ENCODE measurements at places on chromosomes 11 and 22. TPM values are rescaled to one million over a fixed set of nuclear protein-coding genes. Genes with fewer than 3 reads are reported as not detected.
A peak's percentile ranks its signal among the peaks of the same experiment; 100 is the strongest.

Gene UPK3A
- total RNA-seq, result not detected

Gene RBMXL2
- total RNA-seq, result not detected

Gene SMC1B
- not detected for total RNA-seq

Gene LMO1
- total RNA-seq, result 0.50 TPM

Gene BEST1
- 5.0 TPM for total RNA-seq

Gene LDHAL6A
- not detected for total RNA-seq

Gene MMP8
- total RNA-seq, result 0.23 TPM

Gene GP1BB
- total RNA-seq, result 2.7 TPM

DNA sequence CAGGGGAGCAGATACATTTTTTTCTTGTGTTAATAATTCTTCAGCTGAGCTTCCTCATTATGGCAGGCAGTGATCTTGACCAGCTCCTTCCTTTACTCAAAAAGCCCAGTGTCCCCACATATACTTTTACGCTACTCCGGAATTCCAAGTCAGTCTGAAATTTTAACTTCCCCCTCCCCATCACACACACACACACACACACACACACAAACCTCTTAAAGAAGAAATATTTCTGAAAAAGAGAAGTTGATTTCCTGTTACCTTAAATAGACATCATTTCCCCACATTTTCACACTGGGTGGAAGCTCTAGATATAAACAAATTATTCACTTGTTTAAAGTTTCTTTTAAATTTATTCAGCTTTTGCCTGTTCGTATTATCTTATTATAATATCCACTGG is 113.9 kb downstream of the DBX1 start:
- no peak for DNase-seq
- peaks cover 31% of the 10 kb centered on the region for H3K4me1 ChIP-seq
- H3K27me3 ChIP-seq, result no peaks in the 10 kb centered on the region
- no peak overlapping the region for H3K27ac ChIP-seq
- H3K36me3 ChIP-seq, result peaks cover 48% of the 10 kb centered on the region

GRCh38 chr11:99773646-99774045 is 752.9 kb downstream of the CNTN5 start:
- no peak overlapping the region for H3K27ac ChIP-seq
- no peak overlapping the region for H3K4me3 ChIP-seq
- H3K27me3 ChIP-seq, result no peaks in the 10 kb centered on the region
- H3K4me1 ChIP-seq, result no peaks in the 10 kb centered on the region

DNA sequence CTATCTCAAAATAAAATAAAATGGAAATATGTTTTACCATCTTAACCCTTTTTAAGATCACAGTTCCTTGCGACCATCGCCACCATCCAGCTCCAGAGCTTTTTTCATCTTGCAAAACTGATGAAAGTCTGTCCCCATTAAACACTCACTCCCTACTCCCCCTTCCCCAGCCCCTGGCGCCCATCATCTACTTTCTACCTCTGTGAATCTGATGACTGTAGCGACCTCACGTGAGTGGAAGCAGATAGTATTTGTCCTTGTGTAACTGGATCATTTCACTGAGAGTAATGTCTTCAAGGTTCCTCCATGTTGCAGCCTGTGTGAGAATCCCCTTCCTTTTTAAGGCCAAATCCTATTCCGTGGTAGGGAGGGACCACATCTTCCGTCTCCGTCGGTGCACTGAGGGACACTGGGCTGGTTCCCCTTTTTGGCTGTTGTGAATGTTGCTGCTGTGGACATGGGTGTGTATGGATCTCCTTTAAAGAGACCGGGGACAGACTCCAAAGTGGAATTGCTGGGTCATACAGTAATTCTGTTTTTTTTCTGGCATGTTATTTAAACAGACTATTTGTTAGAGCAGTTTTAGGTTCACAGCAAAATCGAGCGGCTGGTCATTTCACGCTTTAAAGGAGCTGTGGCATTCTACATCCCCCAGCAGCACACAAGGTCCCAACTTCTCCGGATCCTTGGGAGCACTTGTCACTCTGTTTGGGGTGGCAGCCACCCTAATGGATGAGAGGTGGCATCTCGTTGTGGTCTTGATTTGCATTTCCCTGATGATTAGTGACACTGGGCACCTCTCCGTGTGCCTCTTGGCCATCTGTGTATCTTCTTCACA is 120.0 kb downstream of the KCNQ1 start:
- H3K4me3 ChIP-seq, result no peak overlapping the region
- no peak overlapping the region for H3K27ac ChIP-seq
- H3K4me1 ChIP-seq, result no peaks in the 10 kb centered on the region
- DNase-seq, result no peak

- DNase-seq, result no peak
- H3K4me3 ChIP-seq, result no peak overlapping the region
- peaks cover 36% of the 10 kb centered on the region for H3K4me1 ChIP-seq
- H3K36me3 ChIP-seq, result no peaks in the 10 kb centered on the region
Measured at GRCh38 chr22:25406510-25407210, 157.8 kb upstream of the GRK3 start.

DNA sequence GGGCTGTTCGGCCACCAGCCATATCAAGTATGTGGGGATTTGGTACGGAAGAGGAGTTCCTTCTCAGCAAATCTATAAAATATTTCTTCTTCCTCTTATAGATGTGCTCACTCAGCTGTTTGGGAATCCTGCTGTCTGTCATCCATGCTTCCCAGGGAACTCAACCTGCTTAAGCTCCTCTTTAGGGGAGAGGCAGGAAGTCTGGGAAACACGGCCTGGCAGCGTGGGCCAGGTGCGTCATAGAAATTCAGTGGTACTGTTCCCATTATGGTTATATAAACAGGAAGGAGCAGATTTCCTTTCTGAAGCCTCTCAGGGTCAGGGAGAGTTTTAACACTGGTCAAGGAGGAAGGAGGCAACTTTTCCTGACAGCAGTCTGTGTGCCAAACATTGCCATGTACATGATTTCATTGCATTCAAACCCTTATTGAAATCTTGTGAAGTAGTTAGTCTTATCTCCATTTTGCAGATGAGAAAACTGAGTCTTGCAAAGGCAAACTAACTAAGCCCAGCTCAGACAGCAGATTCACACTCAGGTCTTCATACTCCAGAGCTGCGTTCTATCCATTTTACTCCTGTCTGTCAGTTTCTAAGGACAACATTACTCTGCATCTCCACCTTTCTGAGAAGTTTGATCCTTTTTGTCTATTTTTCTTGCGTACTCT is 35.4 kb upstream of the AMOTL1 start:
- H3K27ac ChIP-seq, result peak overlapping the region; percentile 49
- no peaks in the 10 kb centered on the region for H3K27me3 ChIP-seq
- H3K4me3 ChIP-seq, result no peak overlapping the region
- peak; percentile 90 for DNase-seq
- H3K4me1 ChIP-seq, result peaks cover 45% of the 10 kb centered on the region
- no peaks in the 10 kb centered on the region for H3K36me3 ChIP-seq

- no peaks in the 10 kb centered on the region for H3K27me3 ChIP-seq
- H3K4me3 ChIP-seq, result no peak overlapping the region
- peaks cover 15% of the 10 kb centered on the region for H3K36me3 ChIP-seq
- H3K4me1 ChIP-seq, result no peaks in the 10 kb centered on the region
- no peak for DNase-seq
Measured at GRCh38 chr22:47175151-47176025, 412.9 kb downstream of the TBC1D22A start.

GRCh38 chr11:5229356-5229755 is 2.5 kb upstream of the HBB start:
- H3K27ac ChIP-seq, result no peak overlapping the region
- no peaks in the 10 kb centered on the region for H3K36me3 ChIP-seq
- H3K27me3 ChIP-seq, result no peaks in the 10 kb centered on the region
- H3K4me3 ChIP-seq, result no peak overlapping the region

GRCh38 chr11:47192111-47192510 is 5.9 kb upstream of the PACSIN3 start:
- peaks cover 25% of the 10 kb centered on the region for H3K4me1 ChIP-seq
- H3K27me3 ChIP-seq, result no peaks in the 10 kb centered on the region
- no peak overlapping the region for H3K27ac ChIP-seq

DNA sequence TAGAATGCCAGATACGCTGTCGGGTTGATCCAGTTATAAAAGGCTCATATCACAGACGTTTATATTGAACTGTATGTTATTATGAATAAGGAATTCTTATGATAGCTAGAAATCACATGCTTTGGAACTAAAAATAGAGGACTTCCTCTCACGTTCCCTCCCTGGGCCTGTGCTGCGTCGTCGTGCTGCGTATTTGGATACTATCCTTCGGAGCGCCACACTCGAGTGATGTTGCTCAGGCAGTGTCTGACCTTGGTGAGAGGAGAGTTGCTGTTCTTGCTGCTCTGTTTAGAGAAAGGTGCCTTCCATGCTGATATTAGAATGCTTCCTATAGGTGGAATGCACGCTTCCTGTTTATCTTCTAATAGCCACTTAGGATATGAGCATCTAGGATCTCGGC is 20.2 kb upstream of the ST14 start:
- peaks cover 27% of the 10 kb centered on the region for H3K4me1 ChIP-seq
- no peak overlapping the region for H3K4me3 ChIP-seq
- no peak overlapping the region for H3K27ac ChIP-seq
- DNase-seq, result no peak
- H3K27me3 ChIP-seq, result no peaks in the 10 kb centered on the region

GRCh38 chr22:38524429-38524828 is 18.3 kb upstream of the DDX17 start:
- no peaks in the 10 kb centered on the region for H3K27me3 ChIP-seq
- no peak for DNase-seq
- no peaks in the 10 kb centered on the region for H3K4me1 ChIP-seq
- no peaks in the 10 kb centered on the region for H3K36me3 ChIP-seq

GRCh38 chr11:76806608-76807205 is 23.6 kb downstream of the TSKU start:
- no peak overlapping the region for H3K4me3 ChIP-seq
- H3K27me3 ChIP-seq, result no peaks in the 10 kb centered on the region
- H3K27ac ChIP-seq, result no peak overlapping the region
- H3K4me1 ChIP-seq, result peaks cover 16% of the 10 kb centered on the region

DNA sequence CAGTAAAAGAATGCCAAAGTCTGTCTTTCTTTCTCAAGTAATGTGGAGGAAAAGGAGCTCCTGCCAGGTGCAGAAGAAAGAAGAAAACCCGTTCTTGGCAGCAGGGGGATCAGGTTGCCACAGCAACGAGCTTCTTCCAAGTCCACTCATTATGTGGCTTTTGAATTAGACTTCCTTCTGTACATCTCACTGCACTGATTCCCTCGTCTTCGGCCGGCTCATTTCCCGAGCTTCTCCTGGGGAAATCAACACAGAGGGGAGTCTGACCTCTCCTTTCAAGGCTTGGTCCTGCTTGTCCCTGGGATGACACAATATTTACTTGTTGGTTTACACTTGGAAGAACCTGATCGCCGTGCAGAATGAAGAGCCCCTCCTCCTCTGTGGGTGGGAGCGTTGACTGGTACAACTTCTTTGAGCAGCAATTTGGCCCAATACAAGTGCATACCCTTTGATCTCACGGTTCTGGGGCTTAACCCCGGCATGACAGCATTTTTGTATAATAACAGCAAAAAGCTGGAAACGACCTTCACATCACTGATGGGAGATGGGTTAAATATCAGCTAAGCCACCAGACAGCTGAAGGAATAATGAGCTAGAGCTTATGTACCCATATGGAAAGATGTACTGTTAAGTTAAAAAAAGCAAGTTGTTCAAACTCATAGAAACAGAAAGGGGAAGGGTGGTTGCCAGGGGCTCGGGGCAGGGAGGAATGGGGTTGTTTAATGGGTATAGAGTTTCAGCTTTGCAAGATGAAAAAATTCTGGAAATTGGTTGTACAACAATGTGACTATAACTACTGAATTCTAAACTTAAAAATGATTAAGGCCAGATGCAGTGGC is 35.4 kb downstream of the MCHR1 start:
- no peaks in the 10 kb centered on the region for H3K27me3 ChIP-seq
- H3K27ac ChIP-seq, result no peak overlapping the region
- H3K4me1 ChIP-seq, result peaks cover 22% of the 10 kb centered on the region
- H3K4me3 ChIP-seq, result no peak overlapping the region
- H3K36me3 ChIP-seq, result no peaks in the 10 kb centered on the region

DNA sequence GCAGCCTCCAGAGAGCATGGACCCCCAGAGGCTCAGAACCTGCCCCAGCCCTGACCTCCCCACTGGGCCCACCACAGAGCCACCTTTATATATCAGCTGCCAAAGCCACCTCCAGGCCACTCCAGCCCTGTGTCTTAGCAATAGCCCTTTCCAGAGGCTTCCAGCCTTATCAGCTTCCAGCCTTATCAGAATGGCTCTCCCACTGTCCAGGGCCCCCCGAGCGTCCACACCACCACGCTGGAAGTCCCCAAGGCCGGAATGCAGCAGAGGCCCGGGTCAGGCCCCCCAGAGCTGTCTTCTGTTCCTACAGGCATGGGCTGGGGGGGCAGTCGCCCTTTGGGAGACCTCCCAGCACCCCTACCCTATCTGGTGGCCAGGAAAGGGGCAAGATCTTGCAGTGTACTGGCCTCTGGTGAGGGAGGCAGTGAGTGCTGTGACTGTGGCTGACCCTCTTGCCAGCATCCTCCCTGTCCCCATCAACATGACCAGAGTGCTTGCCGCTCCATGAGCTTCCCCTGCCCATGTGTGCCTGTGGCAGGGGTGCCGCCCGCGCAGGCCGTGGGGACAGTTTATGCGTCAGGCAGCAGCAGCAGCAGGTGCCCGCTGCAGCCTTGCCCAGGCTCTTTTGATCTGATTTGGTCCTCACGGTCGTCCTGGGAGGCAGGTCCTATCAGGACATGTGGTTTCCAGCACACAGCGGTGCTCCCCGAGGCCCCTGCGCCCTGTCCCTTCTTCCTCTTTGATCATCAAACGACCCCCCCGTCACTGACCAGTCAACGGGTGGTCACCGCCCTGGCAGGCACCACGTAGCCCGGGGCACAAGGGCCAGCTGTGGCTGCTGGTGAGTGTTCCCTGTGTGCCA is 15.9 kb downstream of the OSBPL5 start:
- H3K4me3 ChIP-seq, result no peak overlapping the region
- no peak overlapping the region for H3K27ac ChIP-seq
- H3K4me1 ChIP-seq, result peaks cover 99% of the 10 kb centered on the region
- DNase-seq, result no peak
- no peaks in the 10 kb centered on the region for H3K27me3 ChIP-seq

DNA sequence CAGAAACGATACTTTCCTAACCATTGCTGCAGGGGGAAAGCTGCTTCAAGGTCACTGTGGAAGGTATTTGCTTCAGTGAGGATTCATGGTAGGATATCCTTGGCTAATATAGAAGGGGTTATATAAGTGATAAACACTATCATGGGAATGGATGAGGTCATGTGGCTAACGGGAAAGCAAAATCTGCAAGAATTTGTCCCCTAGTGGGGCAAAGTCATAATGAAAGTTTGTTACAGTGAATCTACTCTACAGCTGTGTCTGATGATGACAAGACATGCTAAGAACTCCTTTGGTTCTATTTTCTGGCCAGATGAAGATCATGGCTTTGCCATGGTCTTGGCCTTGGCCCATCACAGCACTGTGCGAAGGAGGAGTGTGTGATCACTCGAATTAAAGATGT is 13.8 kb downstream of the MMP20 start:
- H3K4me3 ChIP-seq, result no peak overlapping the region
- DNase-seq, result peak; percentile 80
- H3K4me1 ChIP-seq, result no peaks in the 10 kb centered on the region
- no peaks in the 10 kb centered on the region for H3K27me3 ChIP-seq
- H3K36me3 ChIP-seq, result no peaks in the 10 kb centered on the region

- DNase-seq, result no peak
- H3K27ac ChIP-seq, result peak overlapping the region; percentile 74
- H3K36me3 ChIP-seq, result peaks cover 28% of the 10 kb centered on the region
- H3K4me3 ChIP-seq, result no peak overlapping the region
Measured at GRCh38 chr11:3001496-3001895, 9.4 kb upstream of the NAP1L4 start.

GRCh38 chr11:34205326-34206035 is 100.1 kb downstream of the NAT10 start:
- no peak overlapping the region for H3K27ac ChIP-seq
- H3K36me3 ChIP-seq, result no peaks in the 10 kb centered on the region
- no peak for DNase-seq
- H3K27me3 ChIP-seq, result no peaks in the 10 kb centered on the region

- H3K36me3 ChIP-seq, result no peaks in the 10 kb centered on the region
- no peaks in the 10 kb centered on the region for H3K27me3 ChIP-seq
- DNase-seq, result no peak
- H3K4me3 ChIP-seq, result no peak overlapping the region
- H3K27ac ChIP-seq, result no peak overlapping the region
- peaks cover 30% of the 10 kb centered on the region for H3K4me1 ChIP-seq
Measured at GRCh38 chr11:130483124-130483523, 34.7 kb downstream of the ADAMTS15 start.

Measured in esophagus muscularis mucosa (tissue), 4 donors.